Activated naive CD4-positive, alpha-beta T cell treated with anti-CD3 and anti-CD28 coated beads, Interleukin-2, amount 10 ng/mL, durations not matched to agents 7 days and 5 days (primary cell): ENCODE measurements at places on chromosomes 2 and 18.

DNA sequence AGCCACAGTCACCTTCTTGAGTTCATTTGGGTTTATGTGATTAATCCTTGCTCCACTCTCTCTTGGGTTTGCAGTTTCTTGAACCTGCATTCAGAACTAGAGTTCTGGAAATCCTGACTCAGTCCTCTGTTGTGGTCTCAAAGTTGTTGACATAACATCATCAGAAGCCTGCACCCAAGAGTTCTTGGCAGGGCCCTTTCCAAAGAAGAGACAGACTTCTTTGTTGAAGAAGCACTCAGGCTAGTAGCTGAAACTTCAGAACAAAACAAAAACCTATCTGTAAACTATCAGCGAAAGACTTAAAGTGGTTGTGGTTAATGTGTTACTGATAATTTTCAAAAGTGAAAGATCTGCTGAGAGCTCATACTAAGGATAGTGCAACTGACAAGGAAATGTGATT, 120.8 kb downstream of the FAM168B start:
- DNase-seq = no peak

DNA sequence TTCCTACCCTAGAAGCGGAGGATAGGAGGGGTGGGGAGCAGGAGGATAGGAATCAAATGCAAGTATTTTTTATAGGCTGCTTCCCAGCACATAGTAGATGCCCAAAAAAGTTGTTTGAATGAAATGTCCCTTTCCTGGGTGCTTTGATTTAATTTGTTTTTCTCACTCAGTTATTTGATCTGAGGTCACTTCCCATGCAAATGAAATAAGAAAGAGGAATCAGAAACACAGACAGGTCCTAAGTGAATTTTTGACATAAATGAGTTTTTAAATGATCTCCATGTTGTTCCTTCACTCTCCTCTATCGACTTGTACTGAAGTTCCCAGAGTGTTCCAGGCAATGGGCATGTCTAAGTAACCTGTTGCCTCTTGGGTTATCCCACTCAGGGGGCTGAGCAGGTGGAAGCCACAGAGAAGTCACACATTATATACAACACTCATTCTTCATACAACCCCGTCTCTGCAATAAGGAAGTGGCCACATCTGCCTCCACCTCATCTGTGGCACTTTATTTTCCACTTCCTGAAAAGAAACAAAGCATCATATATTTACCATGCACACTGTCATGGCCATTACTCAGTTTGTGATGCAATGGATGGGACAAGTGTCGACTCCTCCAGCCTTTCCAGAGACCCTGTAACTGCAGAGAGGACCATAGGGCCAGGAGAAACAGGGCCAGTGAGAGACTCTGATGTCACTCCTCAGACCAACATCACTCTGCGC, 81.9 kb upstream of the ZNF397 start:
- peak; percentile 30 for DNase-seq

DNA sequence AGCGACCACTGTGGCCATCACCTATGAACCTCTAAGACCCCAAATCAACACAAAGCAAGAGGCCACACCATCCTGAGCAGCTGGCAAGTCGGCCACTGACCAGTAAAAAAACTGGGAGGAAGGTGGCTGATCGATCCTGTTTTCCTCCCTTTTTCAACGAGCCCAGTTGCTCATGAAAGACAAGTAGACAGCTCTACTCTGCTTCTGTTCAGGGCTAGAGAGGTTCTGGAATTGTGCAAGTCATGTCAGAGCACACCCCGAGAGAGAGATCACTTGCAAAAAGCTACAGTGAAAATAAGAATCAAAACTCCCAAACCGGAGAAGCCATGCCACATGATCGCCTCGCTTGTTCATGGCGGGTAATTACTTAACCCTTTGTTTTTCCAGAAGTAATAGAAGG, 34.6 kb downstream of the ZNF516 start:
- no peak for DNase-seq

GRCh38 chr2:117631152-117631945, 183.1 kb upstream of the DDX18 start:
- DNase-seq = no peak
